ENCODE measurements at places on chromosomes 1 and 21. TPM values are rescaled to one million over a fixed set of nuclear protein-coding genes. Genes with fewer than 3 reads are reported as not detected.
A peak's percentile ranks its signal among the peaks of the same experiment; 100 is the strongest.

The LCE2A gene
- polyA plus RNA-seq, result not detected

GRCh38 chr1:88983791-88984559 lies 8.5 kb downstream of the KYAT3 start:
- peak; percentile 79 for DNase-seq

- DNase-seq, result no peak
These were observed 8.8 kb downstream of the C1QB start for GRCh38 chr1:22661880-22662279.

- DNase-seq, result no peak
These were observed 1.6 kb downstream of the ITLN2 start for GRCh38 chr1:160953030-160953429.

DNA sequence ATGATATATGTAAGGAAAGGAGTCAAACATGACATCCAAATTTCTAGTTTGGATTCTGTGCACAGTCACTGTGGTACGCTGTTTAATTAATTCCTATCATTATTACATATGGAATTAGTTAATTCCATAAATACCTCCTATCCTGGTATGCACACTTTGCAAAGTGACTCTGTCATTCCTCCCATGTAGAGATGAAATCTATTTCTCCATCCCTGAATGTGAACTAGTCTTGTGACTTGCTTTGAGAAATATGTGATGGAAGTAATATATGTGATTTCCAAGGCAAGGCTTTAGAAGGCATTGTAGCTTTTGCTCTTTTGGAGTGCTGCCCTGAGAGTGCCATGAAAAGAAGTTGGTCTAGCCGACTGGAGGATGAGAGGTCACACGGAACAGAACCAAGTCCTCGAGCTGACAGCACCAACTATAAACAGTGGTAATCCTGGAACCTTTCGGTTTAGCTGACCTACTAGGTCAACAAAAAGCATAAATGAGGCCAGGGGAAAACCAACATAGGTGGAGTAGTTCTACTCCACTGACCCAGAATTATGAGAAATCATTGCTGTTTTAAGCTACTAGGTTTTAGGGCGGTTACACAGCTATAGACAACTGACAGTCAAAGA lies 1.5 kb downstream of the SELENOF start:
- DNase-seq, result no peak

GRCh38 chr1:225879521-225880221 lies 2.5 kb downstream of the TMEM63A start:
- DNase-seq, result no peak

GRCh38 chr1:155453141-155453540 lies 109.5 kb downstream of the ASH1L start:
- DNase-seq, result no peak

The VANGL2 gene
- 17.8 TPM for polyA plus RNA-seq

DNA sequence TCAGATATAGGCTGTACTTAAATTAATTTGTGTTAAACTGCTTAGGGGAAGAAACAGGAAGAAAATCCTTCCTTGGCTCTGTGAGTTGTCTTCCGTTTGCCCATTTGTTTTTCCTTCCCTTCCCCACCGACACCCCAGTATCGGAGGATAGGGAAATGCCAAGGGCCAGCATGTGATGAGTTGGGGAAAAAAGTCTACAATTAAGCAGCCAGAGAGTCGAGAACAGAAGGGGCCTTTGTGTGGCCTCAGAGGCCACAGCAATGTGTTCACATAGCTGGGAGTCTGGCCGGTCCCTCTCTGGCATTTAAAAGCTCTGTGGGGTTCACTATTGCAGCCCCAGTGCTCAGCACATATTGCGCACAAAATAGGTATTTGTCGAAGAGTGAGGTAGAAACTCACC lies 489.3 kb downstream of the MATN1 start:
- DNase-seq, result no peak

DNA sequence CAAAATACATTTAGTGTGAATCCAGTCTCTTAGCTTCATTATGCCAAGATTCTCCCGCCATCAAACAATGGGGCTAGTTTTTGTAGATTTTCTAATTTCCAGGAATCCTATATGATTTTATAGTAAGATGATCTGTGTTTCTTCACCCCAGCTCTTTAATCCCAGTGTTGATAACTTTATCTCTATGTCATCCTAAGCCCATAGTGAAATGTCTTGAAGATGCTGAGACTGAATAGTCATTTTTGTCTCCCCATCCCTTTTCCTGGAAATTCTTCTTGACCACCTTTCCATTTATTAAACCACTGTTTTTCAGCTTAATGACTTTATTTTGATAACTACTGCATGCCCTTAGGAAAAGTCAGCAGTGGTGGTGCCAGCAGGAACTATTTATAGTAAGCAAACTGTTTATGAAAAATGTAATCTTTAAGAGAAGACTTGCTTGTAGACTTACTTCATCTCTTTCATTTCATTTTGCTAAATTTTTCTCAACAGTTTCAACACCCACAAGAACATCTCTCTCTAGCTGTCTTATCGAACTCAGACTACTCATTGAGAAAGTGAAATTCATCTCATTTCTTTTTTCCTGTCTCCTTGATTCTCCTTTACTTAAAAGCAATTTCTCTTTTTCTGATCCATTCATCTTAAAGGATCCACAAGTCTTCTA lies 116.6 kb downstream of the NTMT2 start:
- no peak for DNase-seq

DNA sequence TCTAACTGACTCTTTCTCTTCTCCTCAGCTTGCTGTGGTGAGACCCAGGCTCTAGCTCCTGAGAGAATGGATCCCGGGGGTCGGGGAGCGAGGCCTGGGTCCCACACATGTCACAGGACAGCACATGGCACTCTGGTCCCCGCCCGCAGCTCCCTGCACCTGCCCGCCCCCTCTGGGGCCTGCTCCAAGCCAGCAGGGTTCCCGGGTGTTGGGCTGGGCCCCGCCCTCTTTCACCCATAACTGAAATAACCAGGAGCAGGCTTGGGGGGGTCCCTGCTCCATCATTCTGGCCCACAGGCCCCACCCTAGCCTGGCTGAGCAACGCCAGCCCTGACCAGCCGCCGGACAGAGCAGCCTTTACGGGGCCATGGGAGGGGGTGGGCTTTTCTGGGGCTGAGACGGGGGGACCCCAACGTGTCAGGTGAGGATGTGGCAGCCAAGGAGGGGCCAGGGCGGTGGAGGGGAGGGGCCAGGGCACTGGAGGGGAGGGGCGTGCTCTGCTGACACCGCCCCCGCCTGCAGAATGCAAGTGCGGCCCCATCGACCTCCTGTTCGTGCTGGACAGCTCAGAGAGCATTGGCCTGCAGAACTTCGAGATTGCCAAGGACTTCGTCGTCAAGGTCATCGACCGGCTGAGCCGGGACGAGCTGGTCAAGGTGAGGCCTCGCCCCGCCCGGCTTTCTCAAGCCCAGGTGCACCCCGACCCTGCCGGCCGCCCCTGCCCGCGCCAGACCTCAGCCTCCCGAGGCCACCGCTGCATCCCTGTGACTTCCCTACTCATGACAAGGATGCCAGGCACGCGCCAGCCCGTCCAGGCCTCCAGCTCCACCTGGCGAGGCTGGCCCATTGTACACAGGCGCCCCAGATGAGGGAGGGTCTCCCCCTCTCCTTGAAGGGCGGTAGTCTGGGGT lies 19.4 kb downstream of the COL6A1 start:
- DNase-seq, result no peak

GRCh38 chr1:30478283-30478682 lies 245.1 kb downstream of the MATN1 start:
- peak; percentile 2 for DNase-seq

The CCDC185 gene
- not detected for polyA plus RNA-seq

GRCh38 chr1:46065405-46065804 lies 67.0 kb downstream of the PIK3R3 start:
- DNase-seq, result no peak

The LYPD8 gene
- polyA plus RNA-seq, result not detected

- no peak for DNase-seq
These were observed 31.7 kb upstream of the DMRTA2 start for GRCh38 chr1:50454911-50455310.

Measured in muscle of leg (tissue), 16 donors.